ENCODE measurements at places on chromosomes 4 and X.

DNA sequence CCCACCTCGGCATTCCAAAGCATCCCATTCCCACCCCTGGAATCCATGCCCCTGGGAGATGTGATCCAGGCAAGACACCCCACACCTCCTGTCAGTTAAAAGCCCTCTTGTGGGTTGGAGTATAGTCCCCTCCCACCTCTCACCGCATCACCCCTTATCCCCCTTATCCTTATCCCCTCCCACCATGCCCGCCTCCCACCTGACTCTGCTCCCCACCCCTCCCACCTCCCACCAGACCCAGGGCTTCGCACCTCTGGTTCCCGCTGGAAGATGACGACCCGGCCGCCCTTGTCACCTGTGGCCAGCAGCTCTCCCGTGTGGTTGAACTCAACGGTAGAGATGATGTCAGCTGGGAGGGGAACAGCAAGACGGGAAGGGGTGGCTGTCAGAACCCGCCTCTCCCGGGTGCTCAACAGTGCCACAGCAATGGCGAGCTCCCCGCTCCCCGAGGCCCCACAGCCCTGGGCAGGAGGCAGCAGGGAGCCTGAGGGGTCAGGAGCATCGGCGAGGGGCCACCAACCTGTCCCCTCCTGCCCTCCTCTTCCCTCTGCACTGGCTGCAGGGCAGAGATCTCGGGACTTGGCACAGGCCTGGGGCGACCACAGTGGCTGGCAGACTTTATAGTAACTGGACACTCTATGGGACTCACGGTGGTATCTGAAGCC, 91.5 kb downstream of the PPP2R2C start:
- no peak for DNase-seq

GRCh38 chr4:56183344-56183959, 203.8 kb downstream of the AASDH start:
- DNase-seq: no peak

- DNase-seq: no peak
These were observed 15.0 kb upstream of the NAT8L start for GRCh38 chr4:2044119-2044485.

DNA sequence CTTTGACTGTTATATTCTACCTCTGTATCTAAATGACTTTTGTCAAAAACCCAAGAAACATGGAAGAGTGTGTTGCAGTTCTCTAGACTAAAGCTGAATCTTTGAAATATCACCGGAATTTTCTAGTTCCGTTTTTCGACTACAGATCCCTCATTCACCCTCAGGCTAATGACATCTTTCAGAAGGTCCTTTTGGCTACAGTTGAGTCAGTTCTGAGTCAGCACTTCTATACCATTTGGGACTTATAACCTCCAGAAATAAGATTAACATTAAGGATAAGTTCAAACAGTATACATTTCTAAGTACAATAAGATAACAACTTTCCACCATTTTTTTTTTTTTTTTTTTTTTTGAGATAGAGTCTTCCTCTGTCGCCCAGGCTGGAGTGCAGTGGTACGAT, 331.0 kb upstream of the CPXCR1 start:
- no peak for DNase-seq

DNA sequence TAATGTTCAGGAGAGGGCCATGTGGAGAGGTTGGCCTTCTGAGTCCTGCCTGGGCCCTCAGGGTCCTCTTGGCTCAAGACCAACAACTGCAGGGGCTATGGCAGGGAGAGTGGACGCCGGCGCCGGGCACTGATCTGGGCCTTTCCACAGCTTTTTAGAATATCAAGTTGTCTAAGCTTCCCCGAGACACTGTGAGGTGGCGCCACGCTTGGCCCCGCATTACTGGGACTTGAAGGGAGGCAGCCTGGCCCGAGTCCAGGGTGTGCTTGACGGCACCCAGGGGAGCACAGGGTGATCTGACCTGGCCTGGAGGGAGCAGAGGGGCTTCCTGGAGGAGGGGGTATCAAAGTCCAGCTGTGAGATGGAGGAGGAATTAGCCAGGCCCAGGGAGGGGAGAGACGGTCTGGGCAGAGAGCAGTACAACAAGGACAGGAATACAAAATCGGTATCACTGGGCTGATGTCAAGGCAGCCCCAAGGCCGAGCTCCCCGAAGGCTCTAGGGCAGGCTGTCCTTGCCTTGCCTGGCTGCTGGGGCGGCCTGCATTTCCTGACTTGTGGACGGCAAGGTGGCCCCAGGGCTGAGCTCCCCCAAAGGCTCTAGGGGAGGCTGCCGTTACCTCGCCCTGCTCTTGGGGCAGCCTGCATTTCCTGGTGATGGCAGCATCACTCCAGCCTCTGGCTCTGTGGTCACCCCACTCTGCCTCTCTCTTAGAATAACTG, 28.1 kb downstream of the ABLIM2 start:
- no peak for DNase-seq

GRCh38 chr4:146439999-146440398, 81.7 kb downstream of the SLC10A7 start:
- no peak for DNase-seq

GRCh38 chr4:2722033-2722432, 34.1 kb downstream of the TNIP2 start:
- DNase-seq: no peak

DNA sequence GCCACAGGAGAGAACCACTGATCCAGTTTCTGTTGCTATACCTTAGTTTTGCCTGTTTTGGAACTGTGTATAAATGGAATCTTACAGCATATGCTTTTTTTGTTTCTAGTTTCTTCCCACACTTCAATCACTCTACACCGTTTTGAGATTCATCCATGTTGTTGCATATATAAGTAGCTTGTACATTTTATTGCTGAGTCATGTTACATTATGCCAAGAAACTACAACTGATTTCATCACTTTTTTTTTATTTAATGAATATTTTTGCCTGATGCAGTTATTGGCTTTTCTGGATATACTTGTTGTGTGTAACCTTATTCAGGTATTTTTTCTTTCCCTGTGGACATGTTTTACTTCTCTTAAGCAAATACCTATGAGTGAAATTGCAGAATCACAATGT, 1135.9 kb downstream of the RAPGEF2 start:
- DNase-seq: no peak

Measured in stimulated activated CD4-positive, alpha-beta T cell treated with anti-CD3 and anti-CD28 coated beads, Interleukin-2, amount 100 ng/mL, for 4 hours (primary cell).